Stimulated activated CD4-positive, alpha-beta T cell treated with anti-CD3 and anti-CD28 coated beads, Interleukin-4, amount 100 ng/mL, for 4 hours (primary cell): ENCODE measurements at places on chromosomes 1 and 21.

GRCh38 chr1:8408151-8408839 is 90.4 kb downstream of the SLC45A1 start:
- DNase-seq = no peak

DNA sequence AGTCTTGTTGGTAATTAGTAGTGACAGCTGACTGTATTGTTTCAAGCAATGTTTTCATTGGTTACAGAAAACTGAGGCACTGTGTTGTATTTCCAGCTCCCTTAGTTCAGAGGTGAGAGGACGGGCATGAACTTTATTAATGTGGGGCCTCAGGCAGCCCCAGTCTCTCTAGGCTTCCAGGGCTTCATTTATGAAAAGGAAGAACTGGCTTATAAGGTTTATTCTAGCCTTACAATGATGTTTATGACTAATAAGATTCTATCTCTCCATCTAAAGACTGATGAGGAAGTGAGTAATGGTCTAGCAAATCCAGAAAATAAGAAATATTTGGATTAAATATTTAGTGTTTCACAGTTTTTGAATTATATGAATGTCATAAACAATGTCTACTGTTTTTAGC is 41.5 kb downstream of the CBS start:
- no peak for DNase-seq

GRCh38 chr1:33088119-33088906 is 7.4 kb downstream of the AZIN2 start:
- DNase-seq = no peak

GRCh38 chr1:206101351-206102045 is 15.7 kb downstream of the AVPR1B start:
- DNase-seq = no peak

DNA sequence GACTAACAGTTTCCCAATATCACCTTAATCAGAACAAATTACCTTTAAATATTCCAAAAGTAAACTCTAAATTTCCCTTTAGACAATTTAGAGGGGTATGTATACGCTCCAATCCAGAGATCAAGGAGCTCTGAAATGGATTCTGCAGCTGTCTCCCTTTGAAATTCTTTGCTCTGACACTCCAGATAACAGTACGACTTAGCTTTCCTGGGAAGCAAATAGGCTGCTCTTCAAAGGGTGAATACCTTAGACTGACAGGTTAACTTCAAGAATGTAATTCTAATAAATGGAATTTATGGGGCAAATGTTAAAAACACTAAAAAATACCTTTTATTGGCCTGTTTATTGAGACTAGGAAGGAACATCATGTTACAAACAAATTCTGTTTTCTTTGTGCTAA is 357.2 kb downstream of the USP25 start:
- DNase-seq = no peak

GRCh38 chr1:53947172-53947907 is 1.2 kb downstream of the LRRC42 start:
- no peak for DNase-seq

DNA sequence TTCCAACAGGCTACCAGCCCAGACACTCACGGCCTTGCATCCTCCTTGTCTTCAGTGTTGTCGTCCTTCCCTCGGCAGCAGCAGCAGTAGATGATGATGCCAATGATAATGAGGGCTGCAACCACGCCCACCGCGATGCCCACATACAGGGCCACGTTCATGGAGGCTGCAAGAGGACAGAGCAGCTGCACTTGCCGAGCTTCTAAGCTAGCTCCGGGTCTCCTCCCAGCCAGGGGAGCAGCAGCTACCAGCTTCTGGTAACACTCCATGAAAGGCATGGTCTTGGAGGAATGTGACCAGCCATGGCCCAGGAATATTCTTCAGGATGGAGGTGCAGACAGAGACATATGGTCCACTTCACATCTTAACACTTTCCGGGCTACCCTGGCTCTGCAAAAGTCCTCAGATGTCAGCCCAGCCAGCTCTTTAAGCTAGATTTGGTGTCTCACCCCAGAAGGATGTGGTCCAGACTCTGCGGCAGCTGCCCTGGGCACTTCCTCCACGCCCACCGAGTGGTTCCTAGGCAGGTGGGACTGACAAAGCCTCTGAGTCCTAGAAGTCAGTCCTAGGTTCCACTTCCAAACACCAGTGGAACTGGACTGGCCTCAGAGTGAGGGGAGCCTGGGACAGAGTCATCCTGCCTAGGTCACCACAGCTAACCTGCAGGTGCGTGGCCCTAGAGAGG is 35.1 kb downstream of the GPA33 start:
- DNase-seq = no peak

GRCh38 chr1:14599800-14600199 is 1.3 kb downstream of the KAZN start:
- DNase-seq = no peak

GRCh38 chr1:43743206-43743605 is 35.9 kb downstream of the ST3GAL3 start:
- DNase-seq = no peak

DNA sequence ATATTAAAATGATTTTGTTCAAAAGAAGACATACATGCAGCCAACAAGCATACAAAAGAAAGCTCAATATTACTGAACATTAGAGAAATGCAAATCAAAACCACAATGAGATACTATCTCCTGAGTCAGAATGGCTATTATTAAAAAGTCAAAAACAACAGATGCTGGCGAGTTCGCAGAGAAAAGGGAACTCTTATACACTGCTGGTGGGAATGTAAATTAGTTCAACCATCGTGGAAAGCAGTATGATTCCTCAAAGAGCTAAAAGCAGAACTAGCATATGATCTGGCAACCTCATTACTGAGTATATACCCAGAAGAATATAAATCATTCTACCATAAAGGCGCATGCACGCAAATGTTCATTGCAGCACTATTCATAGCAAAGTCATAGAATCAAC is 126.0 kb upstream of the HMCN1 start:
- no peak for DNase-seq

DNA sequence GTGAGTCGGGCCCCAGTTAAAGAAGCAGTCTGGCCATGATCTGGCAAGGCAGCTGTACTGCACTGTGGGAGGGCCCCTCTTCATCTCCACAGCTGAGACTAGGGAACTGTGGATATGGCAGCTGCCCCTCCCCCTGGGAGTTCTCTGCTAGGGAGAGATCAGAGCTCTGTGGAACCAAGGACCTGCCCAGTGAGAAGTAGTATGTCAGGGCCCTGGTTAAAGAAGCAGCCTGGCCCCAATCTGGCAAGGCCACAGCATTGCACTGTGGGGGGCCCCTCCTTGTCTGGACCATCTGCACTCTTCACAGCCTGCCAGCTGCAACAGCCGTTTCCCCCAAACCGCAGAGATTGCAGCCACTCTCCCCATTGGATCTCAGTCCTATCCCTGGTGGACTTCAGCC is 208.5 kb downstream of the DNAH14 start:
- DNase-seq = no peak

DNA sequence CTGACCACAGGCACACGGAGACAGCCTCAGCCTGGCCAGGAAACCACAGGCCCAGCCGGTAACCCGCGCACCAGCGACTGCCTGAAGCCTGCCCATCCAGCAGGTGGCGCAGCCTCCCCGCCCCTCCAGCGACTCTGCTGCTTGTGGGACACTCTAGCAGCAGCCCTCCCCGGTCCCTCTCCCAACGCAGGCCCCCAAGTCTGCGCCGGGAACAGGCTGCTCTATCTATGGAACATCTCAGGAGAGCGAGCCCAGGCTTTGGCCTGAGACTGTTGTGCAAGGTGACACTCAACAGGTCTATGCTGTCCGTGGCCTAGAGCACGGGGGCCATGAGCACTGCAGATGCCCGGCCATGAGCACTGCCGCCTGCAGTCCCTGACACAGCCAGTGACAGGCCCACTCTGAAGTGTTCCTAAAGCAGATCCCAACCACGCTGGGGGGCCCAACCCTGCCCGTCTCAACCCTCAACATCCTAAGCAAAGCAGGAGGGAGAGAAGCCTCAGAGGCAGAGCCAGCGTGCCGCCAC is 28.4 kb downstream of the WDR4 start:
- DNase-seq = no peak

DNA sequence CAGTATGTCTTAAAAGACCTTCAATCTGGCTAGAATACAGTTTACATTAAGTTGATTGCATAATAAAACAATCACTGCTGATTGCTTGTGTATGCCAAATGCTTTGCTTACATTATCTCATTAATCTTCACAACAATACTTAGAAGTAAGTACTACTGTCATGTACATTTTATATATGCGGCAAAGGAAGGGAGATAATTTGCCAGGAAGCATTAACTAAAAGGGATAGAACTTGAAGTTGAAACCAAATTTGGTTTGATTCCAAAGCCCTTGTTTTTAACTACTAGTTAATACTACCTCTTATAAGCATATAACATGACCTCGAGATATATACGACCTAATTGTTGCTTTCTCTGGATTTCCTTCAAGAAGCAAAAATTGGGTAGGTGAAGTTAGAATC is 155.8 kb downstream of the NTMT2 start:
- DNase-seq = no peak

DNA sequence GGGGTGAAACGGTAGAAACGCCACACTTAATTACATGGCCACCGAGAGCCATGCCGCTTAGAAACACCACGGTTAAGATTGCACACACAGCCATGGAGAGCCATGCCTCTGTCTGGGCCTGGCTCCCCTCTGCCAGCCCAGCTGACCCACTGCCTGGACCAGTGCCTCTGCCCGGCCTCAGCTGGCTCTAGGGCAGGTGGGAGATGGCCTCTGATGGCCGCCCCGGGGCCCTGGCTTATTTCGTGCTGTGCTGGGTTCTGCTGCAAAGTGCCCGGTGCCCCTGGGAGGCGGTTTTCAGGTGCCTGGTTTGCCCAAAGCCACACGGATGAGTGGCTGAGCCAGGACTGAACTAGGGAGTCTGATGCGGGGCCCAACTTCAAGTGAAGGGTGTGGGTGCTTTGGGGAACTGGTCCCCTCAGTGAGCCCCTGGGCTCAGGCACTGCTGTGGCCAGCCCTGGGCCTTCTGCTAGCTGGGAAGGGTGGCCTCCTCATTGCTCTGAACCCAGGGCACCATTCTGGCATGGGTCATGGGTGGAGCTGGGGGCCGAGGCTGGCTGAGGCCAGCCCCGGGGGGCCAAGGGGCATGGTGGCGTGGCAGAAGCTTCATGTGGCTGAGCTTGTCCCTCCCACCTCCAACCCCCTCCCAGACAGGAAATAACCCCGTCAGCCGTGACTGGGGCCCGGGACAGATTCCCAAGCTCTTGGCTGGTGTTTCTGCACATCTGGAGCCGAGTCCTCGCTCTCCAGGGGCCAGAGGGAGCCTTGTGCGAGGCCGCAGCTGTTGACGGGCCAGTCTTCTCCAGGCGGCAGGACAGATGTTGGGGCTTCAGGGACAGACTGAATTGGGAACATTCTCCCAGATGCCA is 1.9 kb upstream of the GPR153 start:
- no peak for DNase-seq

DNA sequence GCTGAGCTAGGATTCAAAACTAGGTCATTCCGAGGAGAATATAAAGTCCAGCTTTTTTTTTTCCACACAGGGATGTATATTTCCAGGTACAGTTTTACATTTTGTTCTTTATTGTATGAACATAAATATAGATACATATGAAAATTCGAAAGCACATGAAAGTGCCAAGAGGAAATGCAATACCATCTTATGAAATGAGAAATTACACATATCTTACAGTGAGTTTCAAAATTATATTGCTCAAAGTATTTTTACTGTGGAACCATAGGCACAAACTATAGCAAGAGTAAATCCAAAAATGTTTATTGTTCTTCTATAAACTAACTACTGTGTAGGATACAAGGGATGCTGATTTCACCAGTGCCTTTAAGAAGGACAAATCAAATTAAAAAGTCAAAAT is 39.0 kb downstream of the PTPRC start:
- no peak for DNase-seq

DNA sequence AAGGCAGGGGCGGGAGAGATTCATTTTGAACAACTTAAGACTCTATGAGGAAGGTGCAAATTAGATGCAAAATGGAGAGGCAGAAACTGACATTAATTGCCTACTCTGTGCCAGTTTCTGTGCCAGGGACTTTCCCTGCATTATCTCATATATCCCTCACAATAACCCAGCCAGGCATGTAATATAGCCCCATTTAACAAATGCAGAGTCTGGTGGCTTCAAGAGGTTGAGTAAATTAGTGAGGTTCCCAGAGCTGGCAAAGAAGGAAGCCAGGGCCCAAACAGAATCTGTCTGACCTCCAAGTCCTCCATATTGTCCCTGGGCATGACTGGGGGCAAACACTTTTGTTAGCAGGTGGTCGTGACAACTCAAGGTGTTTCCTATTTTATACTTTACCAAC is 199.8 kb downstream of the ASTN1 start:
- no peak for DNase-seq

DNA sequence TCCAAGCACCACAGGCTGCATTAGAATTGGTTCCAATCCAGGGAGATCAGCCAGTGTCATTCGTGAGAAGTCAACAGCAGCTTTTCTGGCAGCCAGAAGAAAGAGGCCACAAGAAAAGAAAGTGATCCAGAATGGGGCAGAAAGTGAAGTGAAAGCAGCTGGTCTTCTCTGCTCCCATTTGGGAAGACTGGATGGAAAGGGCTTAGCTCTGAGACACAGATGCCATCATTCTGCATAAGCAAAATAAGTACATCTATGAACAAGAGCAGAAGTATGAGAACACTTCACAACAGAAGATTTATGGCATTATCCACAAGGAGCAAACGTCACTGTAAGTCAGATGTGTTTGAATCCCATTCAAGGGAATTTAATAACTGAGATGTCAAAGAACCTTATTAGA is 326.5 kb upstream of the ESRRG start:
- no peak for DNase-seq

- no peak for DNase-seq
Observed at GRCh38 chr21:32554832-32555638, 30.3 kb downstream of the TCP10L start.

DNA sequence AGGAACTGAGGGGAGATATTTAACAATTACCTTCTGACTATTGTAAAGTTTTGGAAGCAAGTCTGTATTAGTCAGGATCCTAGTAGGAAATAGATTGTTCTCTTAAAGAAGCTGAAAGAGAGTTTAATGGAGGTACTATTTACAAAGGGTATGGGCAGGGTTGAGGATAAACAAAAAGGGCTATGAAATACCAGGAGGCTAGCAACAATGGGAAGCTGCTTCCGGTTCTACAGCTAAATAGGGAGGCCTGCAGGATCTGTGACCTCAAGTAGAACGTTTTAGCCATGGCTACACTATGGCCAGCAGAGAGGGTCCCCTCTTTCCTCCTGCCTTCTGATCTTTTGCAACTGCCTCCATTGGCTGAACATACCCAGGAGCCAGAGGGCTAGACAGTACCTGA is 117.7 kb downstream of the PDE4B start:
- no peak for DNase-seq

DNA sequence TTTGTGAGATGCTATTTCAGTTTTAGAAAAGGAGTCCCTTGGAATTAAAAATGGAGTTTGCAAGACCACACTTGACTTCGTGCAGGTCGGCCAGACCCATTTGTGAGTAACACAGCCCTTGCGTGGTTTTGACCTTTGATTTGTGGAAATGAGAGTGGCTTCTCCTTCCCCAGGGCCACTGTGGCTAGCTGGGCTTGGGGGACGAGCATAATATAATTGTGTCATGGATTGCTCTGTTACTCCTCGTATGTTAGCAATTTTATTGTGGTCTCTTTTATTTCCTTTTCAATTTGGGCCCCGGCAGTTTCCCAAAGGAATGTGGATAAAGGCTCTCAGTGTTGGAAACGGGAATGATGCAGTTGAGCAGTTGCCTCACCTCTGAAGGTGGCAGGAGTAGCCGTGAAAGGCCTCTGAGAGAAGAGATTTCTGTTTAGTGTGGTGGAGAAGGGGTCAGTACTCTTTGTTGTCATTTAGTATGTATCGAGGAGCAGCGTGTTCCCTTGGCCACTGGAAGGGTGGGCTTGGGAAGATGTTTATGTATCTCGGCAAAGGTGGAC is 194.6 kb downstream of the PBX1 start:
- no peak for DNase-seq

GRCh38 chr1:221302810-221303209 is 423.6 kb downstream of the HLX start:
- DNase-seq = no peak
